Kasumi-1 (cell line): ENCODE measurements at places on chromosomes 16 and 17.
A peak's percentile ranks its signal among the peaks of the same experiment; 100 is the strongest.

DNA sequence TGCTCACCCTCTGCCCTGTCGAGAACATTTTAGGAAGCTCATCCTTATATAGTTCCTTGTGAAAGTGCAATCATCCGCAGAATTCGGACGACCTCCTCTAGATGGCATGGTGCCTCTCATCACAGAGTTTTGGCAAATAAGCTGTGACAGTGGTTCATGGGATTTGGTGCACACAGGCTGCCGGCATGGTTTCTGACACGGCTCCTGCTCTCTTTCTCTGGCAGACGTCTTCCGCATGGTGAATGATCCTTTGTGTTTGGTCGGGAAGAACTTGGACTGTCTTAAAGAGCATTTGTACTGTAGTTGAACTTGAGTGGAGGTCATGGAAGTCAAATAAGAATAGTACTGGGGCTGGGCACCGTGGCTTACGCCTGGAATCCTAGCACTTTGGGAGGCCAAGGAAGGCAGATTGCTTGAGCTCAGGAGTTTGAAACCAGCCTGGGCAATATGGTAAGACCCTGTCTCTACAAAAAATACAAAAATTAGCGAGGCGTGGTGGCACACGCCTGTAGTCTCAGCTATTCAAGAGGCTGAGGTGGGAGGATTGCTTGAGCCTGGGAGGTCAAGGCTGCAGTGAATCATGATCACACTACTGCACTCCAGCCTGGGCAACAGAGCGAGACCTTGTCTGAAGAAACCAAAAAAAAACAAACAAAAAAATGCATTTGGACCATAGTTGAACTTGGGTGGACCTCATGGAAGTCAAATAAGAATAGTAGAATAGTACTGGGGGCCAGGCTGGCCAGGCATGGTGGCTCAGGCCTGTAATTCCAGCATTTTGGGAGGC, 34.7 kb upstream of the NAT9 start:
- no peak for DNase-seq

- no peak for DNase-seq
These were observed 278.6 kb upstream of the RPL38 start for GRCh38 chr17:73924909-73925186.

DNA sequence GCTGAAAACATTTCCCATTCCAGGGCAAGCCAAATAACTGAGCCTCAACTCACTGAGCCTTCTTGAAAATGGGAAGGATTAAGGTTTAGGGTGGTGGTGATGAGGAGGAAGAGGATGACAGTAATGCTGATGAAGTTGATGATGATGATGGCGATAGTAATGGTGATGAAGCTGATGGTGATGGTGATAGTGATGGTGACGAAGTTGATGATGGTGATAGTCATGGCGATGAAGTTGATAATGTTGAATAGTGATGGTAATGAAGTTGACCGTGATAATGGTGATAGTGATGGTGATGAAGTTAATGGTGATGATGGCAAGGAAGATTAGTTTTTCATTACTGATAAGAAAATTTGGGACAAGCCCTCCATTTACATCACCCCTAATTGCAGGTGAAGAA, 285.8 kb upstream of the DYNLRB2 start:
- DNase-seq: no peak

DNA sequence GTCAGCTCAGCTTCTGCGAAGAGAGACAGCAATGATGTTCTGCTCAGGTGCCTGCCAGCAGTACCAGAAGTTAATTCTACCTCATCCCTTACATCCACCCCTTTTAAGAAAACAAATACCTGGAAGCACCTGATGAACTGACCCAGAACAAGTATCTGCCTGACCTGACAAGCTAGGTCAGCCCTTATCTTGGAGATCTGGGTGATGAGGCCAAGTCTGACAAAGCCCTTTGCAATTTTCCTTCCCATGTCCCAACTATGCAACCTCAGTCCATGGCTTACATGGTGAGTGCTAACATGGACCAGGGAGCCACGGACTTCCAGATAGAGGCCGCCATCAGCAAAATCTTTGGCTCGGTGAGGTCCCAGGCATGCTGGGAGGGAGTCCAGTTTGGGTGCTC, 3.6 kb downstream of the ACADVL start:
- no peak for DNase-seq

GRCh38 chr16:83814659-83814985, 6.8 kb downstream of the HSBP1 start:
- no peak for DNase-seq

DNA sequence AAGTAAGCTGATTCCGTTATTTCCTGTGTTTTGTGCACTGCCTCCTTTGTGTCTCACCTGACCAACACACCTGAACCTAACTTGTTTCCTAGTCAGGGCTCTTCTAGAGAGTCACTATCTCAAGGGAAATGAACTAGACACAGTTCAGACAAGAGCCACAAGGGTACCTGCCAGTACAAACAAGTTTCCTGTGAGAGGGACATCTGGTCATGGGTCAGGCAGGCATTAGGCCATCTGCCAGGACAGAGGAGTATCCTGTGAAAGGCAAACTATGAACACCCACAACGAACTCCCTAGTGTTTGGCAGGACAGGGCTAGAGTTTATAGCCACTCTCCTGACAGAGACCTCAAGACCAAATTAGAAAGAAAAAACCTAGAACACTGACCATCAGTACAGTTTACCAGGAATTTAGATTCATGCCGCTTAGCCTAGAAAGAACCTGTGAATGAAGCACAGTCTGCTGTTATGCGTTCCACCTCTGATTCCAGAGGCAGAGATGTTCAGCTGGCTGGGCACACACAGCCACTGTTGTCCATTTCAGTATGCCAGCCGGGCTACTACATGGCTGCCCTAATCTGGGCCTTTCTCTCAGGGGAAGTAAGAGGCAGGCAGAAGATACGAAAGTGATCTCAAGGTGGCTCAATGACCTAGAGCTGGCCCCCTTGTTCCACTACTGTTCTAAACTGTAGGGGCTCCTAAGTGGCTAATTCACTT, 20.7 kb upstream of the GLG1 start:
- no peak for DNase-seq

DNA sequence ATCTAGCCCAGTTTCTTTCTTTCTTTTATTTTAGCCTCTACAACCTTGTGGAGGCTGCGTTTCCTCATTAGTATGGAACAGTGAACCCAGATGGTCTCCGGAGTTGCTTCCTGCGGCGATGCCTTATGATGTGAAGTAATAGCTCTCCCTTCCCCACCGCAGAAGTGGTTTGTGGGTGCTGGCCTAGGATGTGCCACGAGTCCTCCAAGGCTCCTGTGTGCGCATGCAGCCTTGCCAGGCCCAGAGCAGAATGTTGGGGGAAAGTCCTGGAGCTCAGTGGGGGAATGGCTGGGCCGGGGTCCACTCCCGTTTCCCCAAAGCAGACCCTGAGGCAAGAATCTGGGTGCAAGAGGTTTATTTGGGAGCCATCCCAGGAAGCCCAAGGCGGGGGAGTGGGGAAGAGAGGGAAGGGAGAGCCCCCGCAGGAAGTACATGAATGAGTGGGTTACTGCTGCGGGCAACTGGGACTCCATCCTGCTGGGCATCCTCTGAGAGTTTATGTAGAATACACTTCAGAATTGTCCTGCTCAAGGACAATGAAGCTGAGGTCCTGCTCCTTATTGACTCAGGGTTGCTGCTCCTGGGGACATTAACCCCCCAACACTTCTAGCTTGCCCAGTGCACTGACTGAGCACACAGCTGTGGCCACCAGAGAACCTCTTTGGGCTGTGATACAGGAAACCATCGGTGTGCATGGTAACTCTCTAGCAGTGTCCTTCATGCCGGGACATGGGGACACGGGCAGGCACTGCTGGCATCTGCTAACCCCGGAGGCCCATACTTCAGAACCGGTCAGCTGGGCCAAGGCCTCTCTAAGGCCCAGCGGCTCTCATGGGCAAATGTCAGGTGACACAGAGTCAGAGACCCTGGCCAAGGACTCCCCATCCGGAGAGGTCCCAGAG, 3.7 kb upstream of the HCRT start:
- DNase-seq: peak; percentile 94

DNA sequence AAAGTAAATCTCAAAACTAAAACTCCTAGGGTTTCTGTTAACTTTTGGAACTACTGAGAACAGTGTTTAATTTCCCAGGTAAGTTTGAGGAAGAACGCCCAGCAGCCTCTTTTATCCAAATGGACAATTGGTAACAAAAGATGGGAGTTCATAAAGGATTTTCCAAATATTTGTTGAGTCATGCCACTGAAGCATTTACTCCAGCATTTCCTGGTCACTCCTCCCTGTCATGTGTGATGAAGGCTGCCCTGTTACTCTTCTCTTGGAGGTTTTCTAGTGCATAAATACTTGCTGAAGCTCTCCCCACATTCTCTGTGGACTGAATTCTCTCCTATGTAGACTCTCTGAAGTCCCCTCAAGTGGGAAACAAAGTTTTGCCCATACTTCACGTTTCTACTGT, 16.5 kb downstream of the ZNF75A start:
- no peak for DNase-seq

DNA sequence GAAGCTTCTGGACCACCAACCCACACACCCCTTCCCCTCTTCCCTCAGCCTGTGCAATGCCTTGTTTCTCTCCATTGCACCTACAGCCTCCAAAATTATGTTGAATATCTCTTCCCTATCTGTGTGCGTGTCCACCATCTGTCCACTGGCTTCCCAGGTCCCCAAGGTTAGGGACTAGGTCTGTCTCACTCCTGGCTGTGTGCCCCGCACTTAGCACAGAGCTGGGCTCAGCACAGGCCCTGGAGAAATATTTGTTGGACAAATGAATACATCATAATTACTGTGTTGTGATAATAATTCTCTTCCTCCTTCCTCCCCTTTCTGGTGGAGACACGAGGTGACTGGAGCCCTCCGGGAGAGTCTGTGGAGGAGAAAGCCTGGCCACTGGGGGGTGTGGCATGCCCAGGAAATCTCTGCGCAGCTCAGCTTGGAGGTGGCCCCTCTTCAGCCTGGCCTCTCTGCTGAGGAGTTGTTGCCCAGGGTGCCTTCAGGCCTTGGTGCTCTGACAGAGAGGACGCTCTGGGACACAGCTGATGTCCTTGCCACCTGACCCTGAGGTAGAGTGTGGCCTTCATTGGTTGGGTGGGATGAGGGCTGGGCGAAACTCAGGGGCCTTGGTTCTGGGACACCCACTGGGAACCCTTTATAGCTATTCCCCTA, 3.3 kb upstream of the BRD7 start:
- DNase-seq: no peak

DNA sequence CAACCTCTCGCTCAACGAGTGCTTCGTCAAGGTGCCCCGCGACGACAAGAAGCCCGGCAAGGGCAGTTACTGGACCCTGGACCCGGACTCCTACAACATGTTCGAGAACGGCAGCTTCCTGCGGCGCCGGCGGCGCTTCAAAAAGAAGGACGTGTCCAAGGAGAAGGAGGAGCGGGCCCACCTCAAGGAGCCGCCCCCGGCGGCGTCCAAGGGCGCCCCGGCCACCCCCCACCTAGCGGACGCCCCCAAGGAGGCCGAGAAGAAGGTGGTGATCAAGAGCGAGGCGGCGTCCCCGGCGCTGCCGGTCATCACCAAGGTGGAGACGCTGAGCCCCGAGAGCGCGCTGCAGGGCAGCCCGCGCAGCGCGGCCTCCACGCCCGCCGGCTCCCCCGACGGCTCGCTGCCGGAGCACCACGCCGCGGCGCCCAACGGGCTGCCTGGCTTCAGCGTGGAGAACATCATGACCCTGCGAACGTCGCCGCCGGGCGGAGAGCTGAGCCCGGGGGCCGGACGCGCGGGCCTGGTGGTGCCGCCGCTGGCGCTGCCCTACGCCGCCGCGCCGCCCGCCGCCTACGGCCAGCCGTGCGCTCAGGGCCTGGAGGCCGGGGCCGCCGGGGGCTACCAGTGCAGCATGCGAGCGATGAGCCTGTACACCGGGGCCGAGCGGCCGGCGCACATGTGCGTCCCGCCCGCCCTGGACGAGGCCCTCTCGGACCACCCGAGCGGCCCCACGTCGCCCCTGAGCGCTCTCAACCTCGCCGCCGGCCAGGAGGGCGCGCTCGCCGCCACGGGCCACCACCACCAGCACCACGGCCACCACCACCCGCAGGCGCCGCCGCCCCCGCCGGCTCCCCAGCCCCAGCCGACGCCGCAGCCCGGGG, 1.3 kb downstream of the FOXC2 start:
- DNase-seq: no peak

- DNase-seq: peak; percentile 76
These were observed 10.7 kb upstream of the MEAK7 start for GRCh38 chr16:84514874-84515835.

GRCh38 chr17:9350080-9350479, 225.5 kb downstream of the STX8 start:
- no peak for DNase-seq

GRCh38 chr17:78031435-78031834, 72.9 kb downstream of the TNRC6C start:
- DNase-seq: no peak

GRCh38 chr16:84446596-84447392, 57.7 kb downstream of the MEAK7 start:
- no peak for DNase-seq

DNA sequence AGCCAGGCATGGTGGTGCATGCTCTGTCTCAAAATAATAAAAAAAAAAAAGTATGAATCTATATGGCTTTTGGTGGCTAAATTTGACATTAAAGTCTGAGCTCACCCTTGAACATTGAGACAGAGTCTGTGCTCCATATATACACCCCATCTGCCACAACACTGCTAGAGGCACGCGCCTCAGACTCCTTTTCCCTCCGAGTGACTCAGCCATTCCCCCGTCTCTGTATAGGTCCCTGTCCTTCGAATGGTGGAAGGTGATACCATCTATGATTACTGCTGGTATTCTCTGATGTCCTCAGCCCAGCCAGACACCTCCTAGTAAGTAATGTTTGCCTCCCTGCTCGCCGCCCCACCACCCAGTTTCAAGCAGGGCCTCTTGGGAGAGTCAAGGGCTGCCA, 4.5 kb upstream of the EFNB3 start:
- DNase-seq: no peak

GRCh38 chr17:68440526-68440925, 16.8 kb downstream of the WIPI1 start:
- DNase-seq: no peak

- peak; percentile 55 for DNase-seq
These were observed 28.8 kb downstream of the MPP2 start for GRCh38 chr17:43878260-43879175.

- DNase-seq: no peak
These were observed 18.6 kb downstream of the TADA2A start for GRCh38 chr17:37425268-37425667.

DNA sequence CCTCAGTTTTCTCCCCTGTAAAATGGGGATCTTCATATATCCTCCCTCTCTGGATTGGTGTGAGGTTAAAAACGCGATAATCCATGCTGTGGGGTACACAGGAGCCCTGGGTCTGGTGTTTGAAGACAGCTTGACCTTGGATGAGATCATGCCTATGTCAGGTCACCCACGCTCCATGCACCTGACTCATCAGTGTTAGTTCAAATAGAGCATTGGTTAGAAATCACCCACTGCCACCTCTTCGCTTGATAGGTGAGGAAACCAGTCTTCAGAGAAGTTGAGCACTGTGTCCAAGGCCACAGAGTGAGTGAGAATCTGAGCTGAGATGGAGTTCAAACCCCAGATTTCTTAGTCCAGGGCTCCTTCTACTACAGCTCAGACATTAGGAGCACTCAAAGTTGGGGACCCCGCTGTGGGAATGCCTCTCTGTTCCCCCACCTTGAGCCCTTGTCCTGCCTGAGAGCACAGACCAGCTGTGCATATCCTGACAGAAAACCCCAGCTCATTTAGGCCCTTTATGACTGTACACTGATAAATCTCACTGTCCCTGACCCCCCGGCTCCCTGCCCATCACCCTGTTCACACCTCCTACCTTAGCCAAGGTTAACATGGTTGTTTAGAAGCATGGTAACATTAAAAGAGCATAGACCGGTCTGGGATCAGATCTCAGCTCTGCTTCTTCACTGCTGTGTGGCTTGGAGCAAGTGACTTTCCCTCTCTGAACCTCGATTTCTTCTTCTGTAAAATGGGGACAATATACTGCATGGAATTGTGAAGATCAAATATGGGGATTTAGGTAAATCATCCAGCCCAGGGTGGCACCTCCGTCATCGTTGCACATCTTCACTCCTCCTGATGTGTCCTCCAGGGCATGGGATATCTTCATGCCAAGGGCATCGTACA, 22.4 kb upstream of the LGALS9 start:
- no peak for DNase-seq
